ENCODE measurements at places on chromosomes 1 and 21.
A peak's percentile ranks its signal among the peaks of the same experiment; 100 is the strongest.

DNA sequence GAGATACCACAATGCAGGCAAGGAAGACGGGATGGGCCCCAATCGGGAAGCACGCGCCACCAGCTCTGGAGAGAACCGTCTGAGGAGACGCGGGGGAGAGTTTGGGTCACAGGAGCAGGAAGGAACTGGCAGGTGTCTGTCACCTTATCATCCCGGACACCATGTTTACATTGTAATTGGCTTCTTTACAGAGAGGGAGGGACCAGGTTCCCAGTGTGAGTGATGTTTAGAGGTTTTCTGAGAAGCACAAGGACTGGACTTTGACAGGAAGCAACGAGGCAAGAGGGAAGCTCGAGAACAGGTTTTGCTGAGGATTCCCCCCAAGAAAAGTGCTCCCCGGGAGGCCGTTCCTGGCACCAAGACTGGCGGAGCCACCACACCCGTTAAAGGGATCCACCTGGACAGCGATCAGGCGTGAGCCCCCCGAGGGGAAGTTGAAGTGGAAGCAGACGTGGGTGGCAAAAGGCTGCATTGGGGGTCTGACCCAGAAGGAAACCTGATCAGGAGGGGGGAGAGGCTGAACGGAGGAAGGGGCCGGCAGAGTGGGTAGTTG lies 957 bp downstream of the EPS15 start:
- DNase-seq: peak; percentile 69

GRCh38 chr1:218242171-218242570 lies 42.9 kb upstream of the RRP15 start:
- no peak for DNase-seq

GRCh38 chr1:85371021-85371420 lies 93.9 kb downstream of the DDAH1 start:
- no peak for DNase-seq

DNA sequence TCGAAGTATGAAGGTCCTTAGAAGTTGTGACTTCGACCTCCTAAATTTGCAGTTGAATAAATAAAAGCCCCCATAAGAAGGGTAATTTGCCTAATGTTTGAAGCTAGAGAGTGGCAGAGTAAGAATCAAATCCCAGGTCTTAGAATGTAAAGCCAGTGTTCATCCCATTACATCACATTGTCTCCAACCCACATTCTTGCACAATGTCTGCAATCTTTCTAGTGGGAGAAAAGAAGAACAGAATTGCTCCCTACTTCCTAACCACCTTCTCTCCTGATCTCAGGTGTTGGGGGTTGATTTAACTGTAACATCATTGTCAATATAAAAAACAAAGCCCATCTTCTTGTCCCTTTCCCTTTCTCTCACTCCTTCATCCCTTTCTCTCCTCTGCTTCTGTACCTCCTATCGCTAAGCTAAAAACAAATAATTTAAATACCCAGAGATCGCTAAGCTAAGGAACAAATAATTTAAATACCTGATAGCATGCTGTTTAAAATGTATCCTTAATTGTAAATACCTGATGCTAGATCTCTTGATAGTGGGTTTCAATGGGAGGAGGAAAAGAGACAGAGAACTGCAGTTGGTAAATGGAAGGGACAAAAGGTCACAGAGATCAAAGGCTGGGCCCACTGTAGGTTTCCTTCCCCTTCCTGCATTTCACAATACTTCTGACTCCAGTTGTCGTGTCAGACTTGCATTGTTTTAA lies 32.1 kb upstream of the CCDC190 start:
- DNase-seq: no peak
